ENCODE measurements at places on chromosomes 16 and 17. TPM values are rescaled to one million over a fixed set of nuclear protein-coding genes. Genes with fewer than 3 reads are reported as not detected.

Gene TMC8
- 3.8 TPM for total RNA-seq

Gene CRAMP1
- 12.1 TPM for total RNA-seq

Gene NPIPA8
- total RNA-seq, result 0.68 TPM

Gene CNGB1
- not detected for total RNA-seq

Gene ZNF423
- total RNA-seq, result 11.1 TPM

Gene KRT9
- total RNA-seq, result not detected

Gene CA4
- 3.1 TPM for total RNA-seq

Gene KRTAP1-1
- not detected for total RNA-seq

Gene TMEM235
- total RNA-seq, result not detected

Gene KRT15
- 0.24 TPM for total RNA-seq

Gene KRT25
- not detected for total RNA-seq

Gene MYOCD
- 38.7 TPM for total RNA-seq

Gene FOXC2
- total RNA-seq, result 1.9 TPM

Gene NHERF1
- total RNA-seq, result 15.1 TPM

Gene CRYM
- 44.2 TPM for total RNA-seq

Gene GAA
- total RNA-seq, result 48.7 TPM

Gene RPH3AL
- total RNA-seq, result 10.9 TPM

Gene DCTN5
- total RNA-seq, result 32.9 TPM

Gene FOXN1
- total RNA-seq, result not detected

Gene PPY
- not detected for total RNA-seq

Gene ADAP2
- 19.4 TPM for total RNA-seq

Gene ABCC6
- 2.0 TPM for total RNA-seq

Gene PERCC1
- not detected for total RNA-seq

Gene CES4A
- total RNA-seq, result 8.5 TPM

Gene ECI1
- 128 TPM for total RNA-seq

Gene MGAT5B
- total RNA-seq, result 0.21 TPM

Gene NOTUM
- total RNA-seq, result not detected

Gene NPIPB9
- not detected for total RNA-seq

Gene ITGAD
- 0.24 TPM for total RNA-seq

Gene UTS2R
- total RNA-seq, result 0.32 TPM

Gene CA7
- not detected for total RNA-seq

Gene CNTNAP4
- total RNA-seq, result not detected

Gene FBXO39
- 0.12 TPM for total RNA-seq

Gene EPN3
- 16.1 TPM for total RNA-seq

Gene BCL6B
- 19.8 TPM for total RNA-seq

Gene PABPN1L
- not detected for total RNA-seq

Gene C16orf92
- total RNA-seq, result not detected

Gene WSCD1
- total RNA-seq, result 2.6 TPM

Gene TXNDC11
- total RNA-seq, result 21.8 TPM

Gene BAIAP3
- 0.99 TPM for total RNA-seq

Gene TMEM132E
- 0.09 TPM for total RNA-seq

Gene CRHR1
- total RNA-seq, result not detected

Gene ATAD5
- total RNA-seq, result 1.2 TPM

Gene ADAMTS18
- 0.18 TPM for total RNA-seq

Gene TNFAIP1
- 83.8 TPM for total RNA-seq

Gene SMIM36
- total RNA-seq, result not detected

Gene PIK3R5
- total RNA-seq, result 6.3 TPM

Gene RABEP2
- total RNA-seq, result 14.7 TPM

Gene OR1A1
- not detected for total RNA-seq

Gene PRSS21
- not detected for total RNA-seq

Gene MED31
- total RNA-seq, result 15.6 TPM

Gene ABCC3
- total RNA-seq, result 1.4 TPM

Gene MEIOB
- 0.18 TPM for total RNA-seq

Gene MMP28
- 10.3 TPM for total RNA-seq

Gene TRIM72
- 0.47 TPM for total RNA-seq

Gene KCNH4
- total RNA-seq, result 0.18 TPM

All from left cardiac atrium (tissue), 4 donors.